ENCODE measurements at places on chromosomes 2 and 18. TPM values are rescaled to one million over a fixed set of nuclear protein-coding genes. Genes with fewer than 3 reads are reported as not detected.

GRCh38 chr2:236754271-236754944, 184.8 kb downstream of the ACKR3 start:
- no peak for DNase-seq

GRCh38 chr2:8676191-8676920, 5.5 kb upstream of the ID2 start:
- peak; percentile 37 for DNase-seq

DNA sequence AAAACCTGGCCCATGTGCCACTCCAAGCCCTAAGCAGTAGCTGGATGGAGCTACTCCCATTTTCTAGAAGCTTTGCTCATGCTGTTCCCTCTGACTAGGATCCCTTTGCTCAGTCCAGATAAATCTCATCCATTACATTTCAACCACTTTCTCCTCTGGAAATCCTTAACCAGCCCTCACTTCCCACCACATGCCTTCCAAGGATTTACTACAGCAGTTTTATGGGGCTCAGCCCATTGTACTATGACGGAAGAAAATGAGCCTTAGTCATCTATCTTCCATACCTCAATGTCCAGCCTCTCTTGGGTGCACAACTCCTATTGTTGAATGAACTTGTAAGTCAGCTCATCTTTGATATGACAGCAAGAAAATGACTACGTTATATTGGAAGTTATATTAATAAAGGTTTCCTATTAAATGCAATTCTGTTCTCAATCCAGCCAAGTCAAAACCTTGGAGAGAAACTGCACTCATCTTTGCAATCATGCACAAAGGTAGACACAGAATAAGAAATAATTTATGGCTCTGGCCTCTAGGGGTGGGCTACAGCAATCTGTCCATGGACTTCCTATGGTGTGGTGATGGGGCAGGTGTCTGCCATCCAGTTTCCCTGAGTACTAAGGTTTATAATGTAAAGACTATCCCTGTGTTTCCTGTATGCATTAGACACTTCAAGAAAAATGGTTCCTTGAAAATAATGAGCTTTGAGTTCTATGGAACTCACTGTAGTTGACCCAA, 3.4 kb downstream of the B4GALT6 start:
- DNase-seq: no peak

The PMAIP1 gene
- total RNA-seq: 3.2 TPM

The CXCR4 gene
- total RNA-seq: 255 TPM

DNA sequence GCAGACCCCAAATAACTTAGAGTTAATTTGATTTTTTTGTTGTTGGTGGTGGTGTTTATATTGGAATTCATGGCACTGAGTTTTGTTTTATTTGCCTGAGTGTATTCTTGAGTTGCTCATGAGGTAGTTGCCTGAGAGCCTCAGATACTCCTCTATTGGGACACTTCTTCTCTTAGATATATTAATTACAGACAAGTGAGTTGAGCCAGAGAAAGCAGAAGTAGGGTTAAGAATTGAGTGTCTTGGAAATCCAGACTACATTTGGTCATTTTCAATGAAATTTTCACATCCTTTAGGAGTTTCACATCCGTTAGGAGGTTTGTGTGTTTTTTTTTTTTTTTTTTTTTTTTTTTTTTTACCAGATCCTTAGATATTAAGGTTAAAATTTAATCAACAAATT, 29.0 kb downstream of the FMNL2 start:
- DNase-seq: no peak

GRCh38 chr2:114056294-114057143, 166.6 kb downstream of the ACTR3 start:
- DNase-seq: no peak

DNA sequence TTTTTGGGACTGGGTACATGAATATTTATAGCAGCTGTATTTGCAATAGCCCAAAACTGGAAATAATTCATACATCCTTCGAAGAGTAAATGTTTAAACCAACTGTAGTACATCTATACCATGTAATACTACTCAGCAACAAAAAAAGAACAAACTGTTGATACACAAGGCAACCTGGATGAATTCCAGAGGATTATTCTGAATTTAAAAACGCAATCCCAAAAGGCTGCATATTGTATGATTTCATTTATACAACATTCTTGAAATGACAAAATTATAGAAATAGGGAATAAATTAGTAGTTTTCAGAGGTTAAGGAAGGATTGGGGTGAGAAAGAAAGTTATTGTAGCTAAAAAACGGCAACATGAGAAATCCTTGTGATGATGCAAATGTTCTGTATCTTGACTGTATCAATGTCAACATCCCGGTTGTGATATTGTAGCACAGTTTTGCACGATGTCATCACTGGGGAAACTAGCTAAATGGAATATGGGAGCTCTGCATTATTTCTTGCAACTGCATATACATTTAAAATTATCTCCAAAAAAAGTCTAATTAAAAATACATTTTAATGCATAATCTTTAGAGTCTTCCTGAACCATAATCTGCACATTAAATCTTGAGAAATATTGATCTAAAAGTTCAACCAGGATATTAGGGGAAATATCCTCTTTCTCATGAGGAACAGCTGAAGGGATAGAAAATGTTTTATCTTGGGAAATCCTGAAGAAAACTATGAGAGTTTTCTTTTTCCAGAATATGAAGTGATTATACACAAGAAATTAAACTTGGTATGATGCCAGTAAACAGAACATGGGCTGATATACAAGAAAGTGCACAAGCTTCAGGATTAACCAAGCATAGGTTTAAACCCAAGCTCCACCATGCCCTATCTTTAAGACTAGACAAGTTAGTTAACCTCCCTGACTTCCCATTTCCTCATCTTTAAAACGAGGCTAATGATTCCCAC, 21.9 kb downstream of the EVA1A start:
- DNase-seq: no peak

GRCh38 chr2:47056868-47057686, 98.0 kb downstream of the STPG4 start:
- DNase-seq: no peak

- DNase-seq: no peak
These were observed 9.0 kb downstream of the HOXD8 start for GRCh38 chr2:176138526-176138922.

GRCh38 chr2:98731894-98732349, 990 bp upstream of the MGAT4A start:
- no peak for DNase-seq

DNA sequence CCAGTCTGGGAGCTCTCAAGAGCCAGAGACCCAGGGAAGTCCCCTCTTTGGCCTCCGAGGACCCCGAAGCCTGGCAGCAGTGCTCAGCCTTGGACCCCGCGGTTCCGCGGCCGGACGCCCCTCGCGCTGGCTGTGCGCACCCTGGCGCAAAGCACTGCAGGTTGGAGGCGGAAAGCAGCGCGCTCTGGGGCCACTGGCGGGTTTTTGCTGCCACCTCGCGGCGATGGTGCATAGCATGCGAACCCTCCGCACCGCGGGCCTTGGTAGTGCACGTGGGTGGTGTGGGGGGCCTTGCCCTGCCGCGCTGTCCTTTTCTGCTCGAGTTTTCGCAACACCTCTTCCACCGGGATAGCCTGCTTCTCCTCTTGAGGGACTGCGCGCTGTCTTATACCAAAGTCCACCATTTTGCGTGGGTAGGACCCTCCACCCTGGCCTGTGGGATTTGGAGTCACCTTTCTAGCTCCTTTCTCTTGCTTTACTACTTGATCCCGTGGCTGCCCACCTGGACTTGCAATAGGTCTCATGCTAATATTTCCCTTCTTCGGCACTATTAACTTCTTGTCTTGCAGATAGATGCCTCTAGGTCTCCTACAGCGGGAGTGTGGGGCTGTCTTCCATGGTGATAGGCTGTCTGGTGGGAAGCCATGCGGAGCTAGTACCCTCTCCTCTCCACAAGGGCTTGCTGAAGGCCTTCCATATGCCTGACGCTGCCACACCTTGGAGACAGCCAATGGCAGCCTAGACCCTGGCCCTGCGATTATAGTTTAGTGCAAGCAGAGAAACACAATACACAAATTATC, 14.3 kb downstream of the SIX3 start:
- DNase-seq: peak; percentile 94

DNA sequence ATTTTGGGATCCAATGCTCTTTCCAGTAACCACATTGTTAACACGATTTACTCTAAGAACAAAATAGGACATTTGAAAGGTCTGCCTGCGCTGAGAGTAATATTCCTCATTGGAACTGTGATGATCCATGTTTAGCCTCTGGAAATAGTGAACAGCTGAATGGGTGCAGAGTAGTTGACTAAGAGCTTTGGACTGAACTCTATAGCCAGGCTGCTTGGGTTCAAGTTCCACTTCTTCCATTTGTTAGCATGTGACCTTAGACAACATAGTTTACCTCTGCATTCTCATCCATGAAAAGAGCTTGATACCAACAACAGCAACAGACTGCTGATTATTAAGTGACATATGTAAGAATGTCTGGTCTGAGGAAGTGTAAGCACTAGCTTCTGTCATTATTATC, 128.3 kb upstream of the MMADHC start:
- DNase-seq: no peak

DNA sequence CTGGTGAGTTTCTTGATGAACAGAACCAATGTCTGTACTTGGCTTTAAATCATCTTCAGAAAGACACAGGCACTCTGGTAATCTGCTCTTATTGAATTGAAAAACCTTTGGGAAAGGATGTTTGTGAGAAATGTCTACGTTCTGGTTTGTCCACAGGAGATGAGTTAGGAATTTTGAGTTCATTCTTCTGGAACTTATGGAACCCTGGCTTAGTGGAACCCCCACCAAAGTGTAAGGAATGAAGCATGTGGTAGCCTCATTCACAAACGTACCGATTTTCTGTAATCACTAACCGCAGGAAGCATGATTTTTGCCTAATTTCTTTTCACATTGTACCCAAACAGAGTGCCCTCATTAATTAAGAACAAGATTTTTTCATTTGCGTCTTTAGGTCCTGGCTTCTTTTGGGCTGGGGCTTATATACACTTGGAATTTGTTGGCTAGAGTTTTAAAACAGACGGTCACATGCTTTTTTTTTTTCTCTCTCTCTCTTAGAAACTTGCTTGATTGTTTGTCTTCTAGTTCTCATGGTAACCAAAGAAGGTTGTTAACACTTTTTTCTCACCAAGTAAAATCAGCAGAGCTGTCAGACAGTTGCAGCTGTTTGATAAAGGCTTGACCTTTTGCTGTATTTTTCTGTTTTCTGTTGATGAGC, 314.1 kb upstream of the THUMPD2 start:
- DNase-seq: no peak

The RAB27B gene
- total RNA-seq: 0.41 TPM

The CFAP65 gene
- total RNA-seq: 0.59 TPM

GRCh38 chr2:196167666-196168065, 3.7 kb downstream of the STK17B start:
- DNase-seq: no peak

The FAM237A gene
- total RNA-seq: not detected

DNA sequence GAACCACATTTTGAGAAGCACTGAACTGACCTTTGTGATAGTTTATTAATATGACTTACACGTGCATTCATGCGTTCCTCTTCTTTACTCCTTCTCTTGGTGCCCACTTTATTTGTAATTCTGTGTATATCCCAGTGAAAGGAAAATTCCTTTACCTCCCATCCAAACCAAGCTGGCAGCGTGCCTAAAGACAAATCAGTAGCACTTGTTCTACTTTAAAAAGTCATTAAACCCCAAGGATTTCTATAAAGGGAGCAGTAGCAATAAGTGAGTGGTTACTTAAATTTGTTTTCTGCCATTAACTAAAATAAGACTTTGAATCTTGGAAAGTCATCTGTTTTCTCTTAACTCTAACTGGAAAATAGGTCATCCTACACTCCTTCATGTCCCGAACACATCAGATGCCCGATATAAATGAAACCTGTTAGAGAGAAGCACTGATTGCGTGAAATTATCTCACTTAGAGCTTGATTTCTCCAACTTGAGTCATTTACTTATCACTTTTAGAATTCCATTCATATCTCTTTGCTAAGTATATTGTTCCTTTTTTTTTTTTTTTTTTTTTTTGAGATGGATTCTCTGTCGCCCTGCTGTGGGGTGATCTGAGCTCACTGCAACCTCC, 10.7 kb downstream of the PIK3C3 start:
- no peak for DNase-seq

DNA sequence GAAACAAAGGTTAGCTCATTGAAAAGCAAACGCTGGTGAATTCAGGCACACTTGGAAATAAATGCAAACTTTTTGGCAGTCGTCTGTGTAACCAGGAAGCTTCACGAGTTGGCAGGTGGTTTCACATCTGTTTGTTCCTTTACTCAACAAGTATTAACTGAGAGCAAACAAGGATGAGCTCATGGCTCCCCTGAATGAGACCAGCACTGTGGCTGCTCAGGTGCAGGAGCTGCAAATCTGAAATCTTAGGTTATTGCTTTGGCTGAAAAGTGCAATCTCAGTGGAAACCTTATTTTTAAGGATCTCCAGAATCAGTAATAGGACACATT, 46.3 kb downstream of the SH3RF3 start:
- no peak for DNase-seq

GRCh38 chr2:122180972-122181371, 425.5 kb downstream of the TSN start:
- DNase-seq: no peak

DNA sequence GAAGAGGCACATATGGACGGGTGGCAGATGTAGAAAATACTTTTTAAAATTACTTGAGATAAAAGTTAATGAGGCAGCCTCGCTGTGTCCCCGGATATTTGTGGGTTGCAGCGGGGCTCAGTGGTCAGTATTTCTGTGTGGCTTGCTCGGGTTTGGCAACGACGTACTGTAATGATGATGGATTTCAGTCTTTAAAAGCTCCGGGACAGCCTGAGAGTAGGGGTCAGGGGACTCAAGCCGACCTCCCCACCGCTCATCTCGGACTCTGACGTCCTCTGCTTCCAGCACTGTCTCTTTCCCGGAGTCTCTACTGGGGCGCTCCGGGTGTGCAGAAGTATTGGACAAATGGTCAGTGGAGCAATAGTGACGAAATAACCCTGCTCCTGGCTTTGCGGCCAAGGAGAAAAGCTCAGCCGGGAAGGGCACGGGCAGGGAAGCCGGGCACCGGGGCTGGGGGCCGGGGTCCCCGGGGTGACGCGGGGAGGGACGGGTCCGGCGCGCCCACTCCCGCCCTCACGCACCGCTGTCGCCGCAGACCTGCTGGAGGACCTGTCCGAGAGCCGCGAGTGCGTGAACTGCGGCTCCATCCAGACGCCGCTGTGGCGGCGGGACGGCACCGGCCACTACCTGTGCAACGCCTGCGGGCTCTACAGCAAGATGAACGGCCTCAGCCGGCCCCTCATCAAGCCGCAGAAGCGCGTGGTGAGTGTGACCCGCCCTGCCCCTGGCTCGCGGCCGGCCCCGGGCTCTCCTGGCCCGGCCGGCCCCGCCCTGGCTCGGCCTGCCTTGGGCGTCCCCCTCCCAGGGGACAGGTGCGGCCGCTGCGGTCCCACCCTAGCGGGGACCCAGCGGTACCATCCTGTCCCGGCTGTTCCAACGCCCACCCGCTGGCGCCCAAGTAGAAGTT, 7.3 kb downstream of the GATA6 start:
- no peak for DNase-seq

The ESPNL gene
- total RNA-seq: 0.82 TPM

GRCh38 chr2:111900859-111901258, 2.5 kb downstream of the MERTK start:
- peak; percentile 23 for DNase-seq
